ENCODE measurements at places on chromosomes 7 and 10. TPM values are rescaled to one million over a fixed set of nuclear protein-coding genes. Genes with fewer than 3 reads are reported as not detected.

DNA sequence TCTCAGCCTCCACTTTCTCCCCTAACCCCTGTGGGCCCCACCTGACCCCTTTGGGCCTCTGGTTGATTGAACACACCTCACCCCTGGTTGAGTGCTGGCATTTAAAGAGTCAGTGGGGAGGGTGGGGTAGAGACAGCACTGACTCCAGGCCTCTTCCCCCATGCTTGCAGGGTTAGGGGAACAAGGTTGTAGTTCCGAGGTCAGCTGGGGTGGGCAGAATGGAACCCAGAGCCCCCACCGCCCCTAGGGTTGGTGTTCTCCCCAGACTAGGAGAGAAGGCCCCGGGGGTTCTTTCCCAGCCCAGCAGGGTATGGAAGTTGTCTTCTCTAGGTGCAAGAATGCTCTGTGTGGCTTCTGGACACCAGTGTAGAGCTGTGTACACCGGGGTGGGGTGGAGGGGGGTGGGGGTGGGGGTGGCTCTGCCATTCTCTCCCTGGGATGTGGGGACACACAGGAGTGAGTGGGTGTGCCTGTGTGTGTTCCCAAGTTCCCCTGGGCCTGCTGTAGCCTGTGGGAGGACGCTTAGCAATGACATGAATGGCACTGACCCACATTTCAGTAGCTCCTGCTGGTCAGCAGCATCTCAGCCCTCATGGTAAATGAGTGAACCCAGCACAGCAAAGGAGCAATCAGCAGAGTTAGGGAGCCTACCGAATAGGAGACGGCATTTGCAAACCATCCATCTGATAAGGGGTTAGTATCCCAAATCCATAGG, 33.6 kb downstream of the PRF1 start:
- no peaks in the 10 kb centered on the region for H3K27me3 ChIP-seq
- no peaks in the 10 kb centered on the region for H3K4me1 ChIP-seq
- no peaks in the 10 kb centered on the region for H3K36me3 ChIP-seq
- H3K27ac ChIP-seq, result no peak overlapping the region

GRCh38 chr7:50956522-50957155, 173.9 kb upstream of the GRB10 start:
- no peaks in the 10 kb centered on the region for H3K27me3 ChIP-seq
- DNase-seq, result no peak
- no peak overlapping the region for H3K27ac ChIP-seq
- no peaks in the 10 kb centered on the region for H3K36me3 ChIP-seq

GRCh38 chr7:74401137-74401859, 52.4 kb upstream of the GTF2IRD1 start:
- H3K4me1 ChIP-seq, result no peaks in the 10 kb centered on the region
- no peaks in the 10 kb centered on the region for H3K36me3 ChIP-seq
- DNase-seq, result peak; percentile 80

The TNKS2 gene
- total RNA-seq, result 22.1 TPM

The TMEM229A gene
- not detected for total RNA-seq

The CARD11 gene
- 63.3 TPM for total RNA-seq

Data from PC-9 (cell line).